ENCODE measurements at places on chromosomes 3 and 15. TPM values are rescaled to one million over a fixed set of nuclear protein-coding genes. Genes with fewer than 3 reads are reported as not detected.

NANOGP8 gene
- not detected for polyA plus RNA-seq

AGBL1 gene
- polyA plus RNA-seq, result not detected

GRM2 gene
- polyA plus RNA-seq, result 10.5 TPM

EPHB1 gene
- 3.4 TPM for polyA plus RNA-seq

C3orf22 gene
- polyA plus RNA-seq, result not detected

SLC6A20 gene
- polyA plus RNA-seq, result 1.5 TPM

ATRIP gene
- polyA plus RNA-seq, result 5.9 TPM

PTPRG gene
- 7.4 TPM for polyA plus RNA-seq

FGF12 gene
- polyA plus RNA-seq, result 12.7 TPM

CLDN1 gene
- 0.44 TPM for polyA plus RNA-seq

GOLGA6L10 gene
- 0.85 TPM for polyA plus RNA-seq

ZNF620 gene
- 3.5 TPM for polyA plus RNA-seq

RBMS3 gene
- polyA plus RNA-seq, result 2.4 TPM

FSD2 gene
- not detected for polyA plus RNA-seq

FES gene
- 4.1 TPM for polyA plus RNA-seq

WDR5B gene
- 3.2 TPM for polyA plus RNA-seq

TIMP4 gene
- 9.1 TPM for polyA plus RNA-seq

LZTFL1 gene
- 8.5 TPM for polyA plus RNA-seq

SERINC4 gene
- 0.22 TPM for polyA plus RNA-seq

TTC14 gene
- polyA plus RNA-seq, result 2.6 TPM

RAD51 gene
- polyA plus RNA-seq, result 24.7 TPM

CACNA1D gene
- polyA plus RNA-seq, result 2.8 TPM

MESP2 gene
- 1.6 TPM for polyA plus RNA-seq

EBLN2 gene
- not detected for polyA plus RNA-seq

MESP1 gene
- 17.5 TPM for polyA plus RNA-seq

CLDN18 gene
- not detected for polyA plus RNA-seq

PRTG gene
- polyA plus RNA-seq, result 0.14 TPM

GCSAM gene
- not detected for polyA plus RNA-seq

WDR93 gene
- 0.32 TPM for polyA plus RNA-seq

GOLGA8S gene
- not detected for polyA plus RNA-seq

PHLDB2 gene
- 1.2 TPM for polyA plus RNA-seq

EFHB gene
- 2.4 TPM for polyA plus RNA-seq

TM4SF18 gene
- polyA plus RNA-seq, result 4.4 TPM

HRH1 gene
- polyA plus RNA-seq, result 1.3 TPM

SYNM gene
- 20.2 TPM for polyA plus RNA-seq

CA12 gene
- polyA plus RNA-seq, result 0.68 TPM

PIGZ gene
- 6.5 TPM for polyA plus RNA-seq

PIERCE2 gene
- 4.2 TPM for polyA plus RNA-seq

REC114 gene
- polyA plus RNA-seq, result not detected

BUB1B gene
- 22.6 TPM for polyA plus RNA-seq

MCF2L2 gene
- polyA plus RNA-seq, result 8.1 TPM

Data from brain (organoid and tissue), 16 donors.